ENCODE measurements at places on chromosomes 11 and 22. TPM values are rescaled to one million over a fixed set of nuclear protein-coding genes. Genes with fewer than 3 reads are reported as not detected.
A peak's percentile ranks its signal among the peaks of the same experiment; 100 is the strongest.

RAG2 gene
- total RNA-seq, result not detected

PRAME gene
- total RNA-seq, result 0.12 TPM

HEPHL1 gene
- not detected for total RNA-seq

SEC14L6 gene
- not detected for total RNA-seq

DNA sequence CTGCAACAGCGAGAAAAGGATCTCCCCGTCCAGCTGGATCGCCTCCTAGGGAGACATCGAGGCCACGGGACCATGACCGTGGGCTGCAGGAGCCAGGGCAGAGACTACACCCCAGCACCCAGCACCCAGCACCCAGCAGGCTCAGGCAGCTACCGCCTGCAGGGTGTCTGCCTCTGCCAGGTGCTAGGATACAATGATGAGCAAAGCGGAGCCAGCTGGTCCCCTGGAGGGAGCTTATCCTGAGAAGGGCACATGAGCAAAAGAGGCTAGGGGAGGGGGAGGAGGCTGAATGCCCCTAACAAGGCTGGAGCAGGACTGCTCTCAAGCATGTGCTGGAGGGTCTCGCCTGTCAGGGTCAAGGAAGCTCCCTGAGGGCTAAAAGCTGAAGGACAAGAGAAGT is 4.8 kb upstream of the CASTOR1 start:
- no peak for DNase-seq
- no peaks in the 10 kb centered on the region for H3K27me3 ChIP-seq
- H3K36me3 ChIP-seq, result peaks cover 62% of the 10 kb centered on the region
- no peak overlapping the region for H3K4me3 ChIP-seq

GRCh38 chr11:119121811-119122124 is 388 bp downstream of the HINFP start:
- H3K36me3 ChIP-seq, result peaks cover 30% of the 10 kb centered on the region
- peaks cover 32% of the 10 kb centered on the region for H3K4me1 ChIP-seq
- peak overlapping the region; percentile 92 for H3K27ac ChIP-seq
- no peaks in the 10 kb centered on the region for H3K27me3 ChIP-seq

DNA sequence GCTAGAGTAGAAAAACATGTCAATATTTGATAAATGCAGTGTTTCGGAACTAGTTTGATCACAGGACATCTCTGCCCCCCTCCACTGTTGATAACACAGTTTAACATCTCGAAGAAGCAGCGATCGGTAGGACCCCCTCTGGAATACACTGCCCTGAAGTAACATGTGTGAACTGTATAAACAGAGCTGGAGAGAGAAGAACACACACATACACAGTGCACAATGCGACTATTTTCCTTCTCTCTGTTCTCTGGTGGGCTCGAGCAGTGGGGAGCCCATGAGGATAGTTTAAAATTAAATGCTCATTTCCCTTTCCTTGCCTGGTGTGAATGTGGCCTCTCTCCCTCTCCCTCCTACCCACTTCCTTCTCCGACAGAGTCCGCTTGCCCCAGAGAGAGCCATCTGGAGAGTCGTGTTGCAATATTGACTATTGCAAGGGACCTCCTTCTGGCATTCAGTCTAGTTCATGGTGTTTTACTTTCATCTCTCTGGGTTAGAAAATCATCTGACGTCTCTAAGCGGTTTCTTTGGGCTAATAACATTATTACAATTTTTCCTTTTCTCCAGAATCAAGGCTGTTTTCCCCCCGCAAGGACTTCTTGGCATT is 51.6 kb upstream of the BARX2 start:
- no peak overlapping the region for H3K4me3 ChIP-seq
- H3K27ac ChIP-seq, result no peak overlapping the region
- DNase-seq, result no peak
- H3K27me3 ChIP-seq, result peaks cover 11% of the 10 kb centered on the region

GRCh38 chr11:126581871-126582648 is 226.6 kb downstream of the ST3GAL4 start:
- no peak for DNase-seq
- no peak overlapping the region for H3K27ac ChIP-seq
- no peaks in the 10 kb centered on the region for H3K36me3 ChIP-seq

DNA sequence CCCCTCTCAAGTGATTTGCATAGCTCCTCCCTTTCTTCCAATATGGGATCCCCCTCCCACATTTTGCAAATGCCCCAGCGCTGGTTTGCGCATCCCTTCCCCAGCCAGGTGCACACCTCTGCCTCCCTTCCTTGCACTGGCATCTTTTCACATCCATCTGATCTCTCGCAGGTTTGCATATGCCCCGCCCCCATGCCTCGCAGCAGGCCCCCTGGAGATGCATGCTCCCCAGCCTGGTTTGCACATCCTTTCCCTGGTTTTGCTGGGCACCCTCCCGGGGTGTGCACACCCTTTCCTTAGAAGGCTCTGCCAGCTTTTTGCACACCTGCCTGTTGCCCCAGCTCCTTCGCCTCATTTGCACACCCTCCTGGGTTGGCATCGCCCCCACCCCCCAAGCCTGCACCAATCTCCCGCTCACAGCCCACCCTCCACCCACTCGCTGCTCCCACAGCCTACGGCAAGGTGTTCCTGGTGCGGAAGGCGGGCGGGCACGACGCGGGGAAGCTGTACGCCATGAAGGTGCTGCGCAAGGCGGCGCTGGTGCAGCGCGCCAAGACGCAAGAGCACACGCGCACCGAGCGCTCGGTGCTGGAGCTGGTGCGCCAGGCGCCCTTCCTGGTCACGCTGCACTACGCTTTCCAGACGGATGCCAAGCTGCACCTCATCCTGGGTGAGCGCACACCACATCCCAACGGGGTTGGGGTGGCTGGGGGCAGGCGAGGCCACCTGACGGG is 917 bp downstream of the RPS6KA4 start:
- H3K27ac ChIP-seq, result peak overlapping the region; percentile 53
- DNase-seq, result no peak
- no peaks in the 10 kb centered on the region for H3K27me3 ChIP-seq

GRCh38 chr11:492427-493226 is 14.4 kb downstream of the RNH1 start:
- peaks cover 4% of the 10 kb centered on the region for H3K4me1 ChIP-seq
- no peak for DNase-seq
- peaks cover 56% of the 10 kb centered on the region for H3K36me3 ChIP-seq

DNA sequence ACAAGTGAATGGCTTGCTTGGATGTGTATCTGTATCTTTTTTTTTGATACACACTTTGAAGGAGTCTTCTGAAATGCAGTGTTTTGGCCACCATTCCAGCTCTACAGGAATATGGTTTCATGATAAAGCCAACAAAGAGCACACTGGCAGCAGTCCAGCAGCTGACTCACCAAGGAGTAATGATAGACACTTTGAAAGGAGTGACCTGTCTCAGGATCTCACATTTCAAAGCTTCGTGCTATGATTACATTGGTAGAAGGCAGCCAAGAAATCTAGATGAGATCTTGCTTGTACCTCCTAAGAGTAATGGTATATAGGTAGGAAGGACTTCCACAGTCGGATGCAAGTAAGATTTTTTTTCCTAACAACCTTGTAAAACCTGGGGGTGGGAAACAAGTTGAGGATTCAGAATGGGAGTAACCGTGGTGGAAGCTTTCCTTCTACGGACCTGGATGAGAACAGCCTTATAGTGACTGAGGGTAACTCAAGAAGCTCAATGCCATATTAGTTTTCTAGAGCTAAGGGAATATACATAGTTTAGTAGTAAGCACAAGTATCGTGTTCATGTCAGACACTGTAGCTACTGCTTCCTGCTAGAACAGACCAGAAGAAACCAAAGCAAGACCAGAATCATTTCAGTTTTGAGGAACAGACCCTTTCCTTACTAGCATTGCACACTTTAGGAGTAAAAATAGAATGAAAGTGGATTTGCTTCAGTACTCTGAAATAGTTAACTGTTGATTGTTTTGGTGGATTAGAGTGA is 25.0 kb downstream of the MTMR3 start:
- H3K4me3 ChIP-seq, result no peak overlapping the region
- DNase-seq, result no peak
- H3K27me3 ChIP-seq, result no peaks in the 10 kb centered on the region
- H3K4me1 ChIP-seq, result peaks cover 48% of the 10 kb centered on the region
- H3K27ac ChIP-seq, result no peak overlapping the region
- H3K36me3 ChIP-seq, result no peaks in the 10 kb centered on the region

DNA sequence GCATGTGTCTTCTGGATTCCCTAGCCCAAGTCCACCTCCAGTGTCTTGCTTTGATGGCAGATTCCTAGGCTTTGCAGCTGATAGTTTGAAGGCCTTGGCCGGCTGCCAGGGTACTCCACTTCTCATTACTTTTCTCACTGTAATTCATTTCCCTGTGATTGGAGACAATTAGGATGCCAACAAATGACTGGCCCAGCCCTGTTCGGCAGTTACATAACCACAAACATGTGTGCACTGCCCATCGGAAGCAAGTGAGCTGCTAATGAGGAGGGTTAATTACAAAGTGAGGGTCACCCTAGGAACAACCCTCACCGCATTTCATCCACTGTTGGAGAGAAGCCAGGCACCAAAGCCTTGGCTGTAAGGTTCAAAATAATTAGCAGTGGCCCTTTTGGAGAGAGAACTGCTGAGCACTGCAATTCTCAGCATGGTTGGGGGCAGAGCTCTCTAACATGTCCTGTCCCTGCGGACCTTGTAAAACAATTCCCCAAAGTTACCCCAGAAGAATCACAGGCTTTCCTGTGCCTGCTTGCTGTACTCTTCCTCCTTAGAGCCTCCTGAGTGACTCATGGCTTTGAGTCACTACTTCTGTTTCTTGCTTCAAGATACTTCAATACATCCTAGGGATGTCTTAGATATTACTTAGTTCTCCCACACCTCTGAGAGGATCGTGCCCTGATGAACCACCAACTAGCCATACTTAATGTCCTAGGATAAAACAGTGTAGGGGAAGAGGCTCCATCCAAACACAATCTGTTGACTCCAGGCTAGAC is 109.7 kb upstream of the GALNT18 start:
- no peak overlapping the region for H3K27ac ChIP-seq
- no peaks in the 10 kb centered on the region for H3K4me1 ChIP-seq
- DNase-seq, result no peak
- no peak overlapping the region for H3K4me3 ChIP-seq
- H3K36me3 ChIP-seq, result no peaks in the 10 kb centered on the region

DNA sequence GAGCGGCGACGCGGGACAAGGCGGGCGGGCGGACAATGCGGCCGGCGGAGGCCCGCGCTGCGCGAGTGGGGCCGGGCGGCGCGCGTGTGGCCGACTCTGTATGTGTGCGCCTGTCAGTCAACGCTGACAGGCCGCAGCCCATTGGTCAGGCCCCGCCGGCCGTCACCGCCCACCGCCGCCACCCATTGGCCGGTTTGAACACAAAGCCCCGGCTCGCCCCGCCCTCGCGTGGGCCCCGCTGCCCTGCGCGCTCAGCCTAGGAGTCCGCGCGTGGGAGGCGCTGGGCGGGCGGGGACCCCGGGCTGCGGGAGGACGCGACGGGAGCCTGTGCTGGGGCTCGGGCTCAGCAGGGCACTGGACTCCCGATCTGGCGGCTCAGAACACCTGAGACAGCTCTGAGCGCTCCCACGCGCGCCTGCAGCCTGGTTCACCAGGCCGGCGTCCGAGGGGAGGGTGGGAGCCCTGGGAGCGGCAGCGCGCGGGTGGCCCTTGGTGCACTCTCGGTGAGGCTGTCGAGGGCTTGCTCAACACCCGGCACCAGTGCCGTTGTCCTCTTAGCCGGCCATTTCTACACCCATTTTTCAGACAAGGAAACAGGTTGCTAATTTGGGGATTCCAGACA is at the start of gene SUN2:
Gene SUN2 (minus strand): TSS at position 88 of the 622 bp plus-strand sequence. CDS start 3,370 bp downstream, outside the sequence.
- DNase-seq, result peak; percentile 92
- peak within 1 kb of the TSS; percentile 92 for H3K4me3 ChIP-seq
- no peaks in the 10 kb centered on the region for H3K27me3 ChIP-seq
- H3K4me1 ChIP-seq, result peaks cover 71% of the 10 kb centered on the region

GRCh38 chr11:122746050-122746478 is 90.5 kb downstream of the UBASH3B start:
- peak; percentile 31 for DNase-seq
- H3K27ac ChIP-seq, result peak overlapping the region; percentile 87
- peaks cover 15% of the 10 kb centered on the region for H3K4me1 ChIP-seq
- no peaks in the 10 kb centered on the region for H3K27me3 ChIP-seq
- no peaks in the 10 kb centered on the region for H3K36me3 ChIP-seq

Data from activated B cell treated with CpG ODN at 0.5 μM for 24 hours (primary cell).